ENCODE measurements at places on chromosomes 5 and 9. TPM values are rescaled to one million over a fixed set of nuclear protein-coding genes. Genes with fewer than 3 reads are reported as not detected.

Gene SLC35A4
- total RNA-seq = 44.0 TPM

DNA sequence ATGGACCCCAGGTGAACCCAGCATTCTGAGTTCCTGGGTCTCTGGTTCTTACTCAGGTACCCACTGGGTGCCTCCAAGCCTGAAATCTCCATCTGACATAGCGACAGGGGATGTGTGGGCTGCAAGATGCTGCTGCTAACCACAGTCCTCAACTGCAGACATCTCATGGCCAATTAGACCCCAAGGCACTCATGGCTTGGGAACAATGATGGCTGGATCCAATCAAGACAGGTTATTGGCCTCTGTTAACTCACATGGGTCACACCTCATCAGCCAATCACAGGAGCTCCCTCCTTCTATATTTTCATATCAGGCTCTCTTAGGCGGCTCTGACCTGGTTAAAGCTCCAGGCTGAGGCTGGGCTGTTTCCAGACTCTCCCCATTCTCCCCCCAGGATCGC lies 57.0 kb downstream of the CXXC5 start:
- peaks cover 38% of the 10 kb centered on the region for H3K4me1 ChIP-seq
- H3K27ac ChIP-seq = no peak overlapping the region
- no peaks in the 10 kb centered on the region for H3K27me3 ChIP-seq
- no peaks in the 10 kb centered on the region for H3K36me3 ChIP-seq

GRCh38 chr5:14319102-14319501 lies 176.0 kb downstream of the TRIO start:
- H3K4me1 ChIP-seq = no peaks in the 10 kb centered on the region
- no peak for DNase-seq
- no peak overlapping the region for H3K4me3 ChIP-seq
- no peak overlapping the region for H3K27ac ChIP-seq
- H3K27me3 ChIP-seq = no peaks in the 10 kb centered on the region
- H3K36me3 ChIP-seq = peaks cover 82% of the 10 kb centered on the region

DNA sequence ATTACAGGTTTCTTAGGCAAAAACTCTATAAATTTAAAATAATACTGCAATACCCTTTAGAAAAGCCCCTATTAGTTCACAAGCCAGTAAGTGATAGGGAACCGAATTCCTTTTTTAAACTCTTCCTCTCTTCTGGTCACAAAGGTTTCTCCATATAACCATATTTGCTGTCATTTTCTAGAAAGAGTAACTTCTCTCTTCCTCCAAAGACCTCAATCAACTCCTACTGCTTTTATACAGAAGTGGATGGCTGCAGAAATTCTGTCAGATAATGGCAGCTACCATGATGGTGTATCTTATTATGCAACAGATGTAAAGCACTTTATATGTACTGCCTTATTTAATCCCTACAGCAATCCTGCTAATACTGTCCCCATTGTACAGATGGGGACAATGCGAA lies 6.2 kb downstream of the TUT7 start:
- no peaks in the 10 kb centered on the region for H3K27me3 ChIP-seq
- no peak for DNase-seq
- H3K27ac ChIP-seq = no peak overlapping the region

GRCh38 chr5:16525651-16526050 lies 60.1 kb upstream of the ZNF622 start:
- no peaks in the 10 kb centered on the region for H3K36me3 ChIP-seq
- no peak for DNase-seq
- no peaks in the 10 kb centered on the region for H3K27me3 ChIP-seq
- no peaks in the 10 kb centered on the region for H3K4me1 ChIP-seq
- H3K4me3 ChIP-seq = no peak overlapping the region
